ENCODE measurements at places on chromosomes 7 and 10.

GRCh38 chr10:109207361-109207760 is 716.0 kb downstream of the XPNPEP1 start:
- DNase-seq: no peak

- DNase-seq: no peak
Measured at GRCh38 chr7:28362812-28363211, 49.5 kb upstream of the CREB5 start.

- DNase-seq: no peak
Measured at GRCh38 chr10:15787426-15787825, 67.7 kb upstream of the ITGA8 start.

DNA sequence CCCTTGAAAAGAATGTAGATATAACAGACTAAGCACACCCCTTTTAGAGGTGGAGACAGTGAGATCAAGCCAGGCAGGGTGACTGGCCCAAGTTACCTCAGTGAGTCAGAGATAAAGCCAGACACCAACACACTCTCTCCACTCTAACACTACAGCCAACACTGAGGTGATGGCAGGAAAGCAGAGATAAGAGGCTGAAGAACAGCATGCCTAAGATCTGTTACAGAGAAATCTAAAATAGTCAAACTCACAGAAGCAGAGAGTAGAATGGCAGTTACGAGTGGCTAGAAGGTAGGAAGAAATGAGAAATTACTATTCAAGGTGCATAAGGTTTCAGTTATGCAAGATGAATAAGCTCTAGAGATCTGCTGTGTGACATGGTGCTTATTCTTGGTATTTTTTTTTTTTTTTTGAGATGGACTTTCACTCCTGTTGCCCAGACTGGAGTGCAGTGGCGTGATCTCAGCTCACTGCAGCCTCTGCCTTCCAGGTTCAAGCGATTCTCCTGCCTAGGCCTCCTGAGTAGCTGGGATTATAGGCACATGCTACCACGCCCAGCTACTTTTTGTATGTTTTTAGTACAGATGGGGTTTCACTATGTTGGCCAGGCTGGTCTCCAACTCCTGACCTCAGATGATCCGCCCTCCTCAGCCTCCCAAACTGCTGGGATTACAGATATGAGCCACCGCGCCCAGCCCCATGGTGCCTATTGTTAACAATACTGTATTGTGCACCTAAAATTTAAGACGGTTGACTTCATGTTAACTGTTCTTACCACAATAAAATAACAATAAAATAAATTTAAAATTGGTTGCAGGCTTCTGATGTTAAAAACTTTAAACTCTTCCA is 28.7 kb downstream of the ICA1 start:
- no peak for DNase-seq

All from vagina (tissue), 2 donors.